ENCODE measurements at places on chromosomes 4 and X.

GRCh38 chrX:34900691-34901090 lies 41.9 kb upstream of the FAM47B start:
- DNase-seq = no peak

- no peak for DNase-seq
These were observed 508.1 kb upstream of the ARX start for GRCh38 chrX:25523574-25524540.

- no peak for DNase-seq
These were observed 2.9 kb upstream of the EIF1AX start for GRCh38 chrX:20144491-20144890.

DNA sequence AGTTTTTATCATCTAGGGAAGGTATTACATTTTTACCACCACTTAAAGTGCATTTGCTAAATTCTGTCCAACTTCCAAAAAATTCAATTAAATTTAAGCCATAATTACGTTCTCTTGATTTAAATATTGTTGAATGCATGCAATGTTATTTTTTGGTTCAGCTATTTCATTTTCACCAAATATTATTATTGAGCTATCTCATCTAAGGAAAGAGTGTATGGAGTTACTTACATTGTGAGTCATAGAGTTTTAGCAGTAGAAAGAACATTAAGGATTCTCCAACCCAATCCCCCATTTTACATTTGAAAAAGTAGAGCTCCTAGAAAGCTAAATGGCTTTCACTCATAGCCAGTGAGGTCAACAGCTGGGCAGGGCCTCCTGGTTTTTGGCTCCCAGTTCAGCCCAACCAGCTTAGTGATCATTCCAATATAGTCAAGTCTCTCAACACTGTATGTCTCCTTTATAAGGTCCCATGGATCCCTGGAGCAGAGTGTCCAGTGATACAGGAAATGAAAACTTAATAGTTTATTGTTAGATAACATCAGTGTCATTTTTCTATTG lies 60.5 kb downstream of the NDNF start:
- DNase-seq = no peak

DNA sequence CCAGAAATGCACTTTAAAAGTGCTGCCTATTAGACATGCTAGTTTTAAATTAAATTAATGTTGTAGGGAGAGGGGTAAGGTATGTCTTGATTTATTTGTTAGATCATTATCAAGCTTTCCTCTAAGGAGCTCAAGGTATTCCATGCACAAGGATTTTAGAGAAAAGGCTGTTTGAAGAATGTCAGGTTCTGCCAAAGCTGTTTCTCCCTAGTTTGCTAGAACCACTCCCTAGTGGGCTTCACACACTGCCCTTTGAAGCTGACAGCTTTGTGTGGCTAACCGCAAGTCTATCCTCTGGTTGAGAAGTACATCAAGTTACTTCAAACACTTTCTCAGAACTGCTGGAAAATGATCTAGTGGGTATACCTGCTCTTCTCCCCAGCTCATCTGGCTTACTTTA lies 32.3 kb downstream of the RASL11B start:
- no peak for DNase-seq

- DNase-seq = no peak
These were observed 30.2 kb downstream of the SPINK2 start for GRCh38 chr4:56791316-56791715.

DNA sequence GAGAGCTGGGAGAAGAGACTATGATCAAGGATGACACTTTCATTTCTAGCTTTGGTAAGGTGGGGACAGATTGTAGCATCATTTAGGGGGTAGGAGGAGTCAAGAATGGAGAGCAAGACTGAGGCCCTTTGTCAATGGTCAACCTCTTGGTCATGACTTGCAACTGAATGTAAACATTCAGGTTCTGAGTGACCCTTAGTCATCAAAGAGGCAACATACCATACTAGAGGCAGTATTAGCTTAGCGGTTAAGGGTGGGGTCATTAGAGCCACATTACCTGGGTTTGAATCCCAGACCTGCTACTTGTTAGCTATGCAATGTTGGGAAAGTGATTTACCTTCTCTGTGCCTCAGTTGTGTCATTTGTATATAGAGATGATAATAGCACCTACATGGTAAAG lies 76.5 kb downstream of the MED28 start:
- no peak for DNase-seq

DNA sequence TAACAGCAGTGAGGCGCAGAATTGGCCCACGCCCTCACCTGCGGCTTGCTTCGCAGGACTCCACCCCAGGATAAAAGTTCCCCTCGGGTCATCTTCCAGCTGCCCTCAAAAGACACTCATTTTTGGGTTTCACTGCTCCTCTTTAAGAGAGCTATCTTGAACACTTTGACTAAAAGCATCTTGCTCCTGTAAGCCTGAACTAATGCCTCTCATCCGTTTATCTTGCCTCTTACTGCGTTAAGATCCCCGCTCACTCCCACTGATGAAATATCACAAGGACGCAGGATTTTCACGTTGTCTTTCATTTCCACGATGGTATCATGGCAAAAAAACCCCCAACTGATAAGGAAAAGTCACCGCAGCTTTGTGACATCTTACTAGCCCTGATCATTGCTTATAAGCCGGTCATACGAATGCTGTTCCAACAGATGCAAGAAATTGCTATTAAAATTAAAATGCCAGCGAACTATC lies 591 bp upstream of the ACSL4 start:
- no peak for DNase-seq

GRCh38 chr4:112938461-112939058 lies 110.9 kb upstream of the ANK2 start:
- no peak for DNase-seq

GRCh38 chrX:125954236-125954635 lies 211.9 kb downstream of the DCAF12L2 start:
- DNase-seq = no peak

DNA sequence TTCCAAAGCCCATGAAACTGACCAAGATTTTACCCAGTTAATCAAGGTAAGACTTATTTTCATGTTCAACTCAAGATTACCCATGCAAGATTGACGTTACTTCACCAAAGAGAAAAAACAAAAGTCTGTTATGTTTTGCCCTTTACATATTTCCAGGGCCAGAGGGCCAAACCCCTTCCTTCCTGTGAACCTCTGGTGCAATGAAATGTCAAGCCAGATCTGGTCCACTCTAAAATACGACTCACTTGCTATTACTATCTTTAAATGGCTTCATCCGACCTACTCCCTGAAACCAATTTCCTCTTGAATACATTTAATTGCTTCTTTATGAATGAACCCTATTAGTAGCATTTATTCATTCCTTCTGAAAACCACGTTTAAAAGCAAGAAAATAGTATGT lies 33.0 kb downstream of the TSPAN5 start:
- no peak for DNase-seq

- DNase-seq = no peak
These were observed 38.8 kb downstream of the GAB1 start for GRCh38 chr4:143375326-143376073.
